NCI-H774 (cell line): ENCODE measurements at places on chromosomes 11 and 22.

DNA sequence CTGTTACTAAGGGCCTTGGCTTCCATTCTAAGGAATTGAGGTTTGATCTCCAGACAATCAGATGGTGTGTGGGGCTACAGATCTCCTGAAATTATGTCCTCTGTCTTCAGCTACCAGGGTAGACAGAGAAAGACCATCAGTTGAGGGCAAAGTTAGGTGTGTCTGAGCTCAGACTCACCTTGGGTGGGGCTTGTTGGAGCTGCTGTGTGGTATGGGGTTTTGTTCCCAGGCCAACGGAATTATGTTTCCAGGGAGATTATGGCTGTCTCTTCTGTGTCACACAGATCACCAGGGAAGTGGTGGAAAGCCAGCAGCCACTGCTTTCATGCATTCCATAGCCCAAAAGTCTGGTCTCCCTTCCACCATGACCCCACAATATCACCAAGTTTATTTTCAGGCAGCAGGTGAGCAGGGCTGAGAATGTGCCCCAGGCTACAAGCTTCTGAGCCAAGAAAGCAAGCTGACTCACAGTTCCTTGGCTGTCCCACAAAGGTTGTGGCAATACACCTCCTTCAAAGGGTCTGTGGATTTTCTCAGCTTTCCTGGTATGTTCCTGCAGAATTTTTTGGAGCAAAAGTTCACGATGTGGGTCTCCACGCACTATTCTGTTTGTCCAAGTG is 714.9 kb downstream of the LUZP2 start:
- no peak for DNase-seq

DNA sequence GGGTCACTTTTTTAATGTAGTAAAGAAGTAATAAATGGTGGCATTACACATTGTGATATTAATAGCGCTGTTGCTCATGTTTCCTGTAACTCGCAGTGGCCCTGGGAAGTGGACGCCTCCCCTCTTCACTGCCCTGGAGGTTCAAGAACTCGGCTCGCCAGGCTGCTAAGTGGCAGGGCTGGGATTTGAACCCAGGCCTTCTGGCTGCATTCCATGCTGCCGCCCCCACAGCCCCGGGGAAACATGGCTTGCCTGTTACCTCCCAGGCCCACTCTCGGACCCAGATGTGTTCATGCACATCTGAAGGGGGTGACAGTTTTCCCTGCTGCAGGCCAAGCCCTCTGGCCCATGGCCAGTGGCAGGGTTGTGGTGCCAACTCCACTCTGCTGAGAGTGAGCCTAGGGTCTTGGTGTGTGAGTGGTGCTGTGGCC is 25.0 kb upstream of the MGAT3 start:
- DNase-seq: no peak

DNA sequence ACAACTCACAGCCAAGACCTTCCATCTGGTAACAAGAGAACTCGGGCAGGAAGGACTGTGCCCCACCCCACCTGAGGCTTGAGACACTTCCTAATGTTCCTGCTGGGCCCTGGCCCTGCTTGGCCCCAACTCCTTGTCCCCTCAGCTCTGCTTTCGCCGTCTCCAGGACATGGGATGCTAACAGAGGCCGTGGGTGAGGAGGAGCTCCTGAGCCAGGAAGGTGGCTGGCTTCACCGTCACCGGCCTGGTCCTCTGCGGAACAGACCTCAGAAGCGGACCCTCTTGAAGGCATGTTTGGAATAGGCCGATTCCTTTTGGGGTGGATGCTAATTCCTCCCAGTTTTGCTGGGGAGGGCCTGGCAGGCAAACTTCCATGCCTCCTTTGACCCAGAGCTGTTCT is 154.3 kb downstream of the CACNA1I start:
- no peak for DNase-seq

DNA sequence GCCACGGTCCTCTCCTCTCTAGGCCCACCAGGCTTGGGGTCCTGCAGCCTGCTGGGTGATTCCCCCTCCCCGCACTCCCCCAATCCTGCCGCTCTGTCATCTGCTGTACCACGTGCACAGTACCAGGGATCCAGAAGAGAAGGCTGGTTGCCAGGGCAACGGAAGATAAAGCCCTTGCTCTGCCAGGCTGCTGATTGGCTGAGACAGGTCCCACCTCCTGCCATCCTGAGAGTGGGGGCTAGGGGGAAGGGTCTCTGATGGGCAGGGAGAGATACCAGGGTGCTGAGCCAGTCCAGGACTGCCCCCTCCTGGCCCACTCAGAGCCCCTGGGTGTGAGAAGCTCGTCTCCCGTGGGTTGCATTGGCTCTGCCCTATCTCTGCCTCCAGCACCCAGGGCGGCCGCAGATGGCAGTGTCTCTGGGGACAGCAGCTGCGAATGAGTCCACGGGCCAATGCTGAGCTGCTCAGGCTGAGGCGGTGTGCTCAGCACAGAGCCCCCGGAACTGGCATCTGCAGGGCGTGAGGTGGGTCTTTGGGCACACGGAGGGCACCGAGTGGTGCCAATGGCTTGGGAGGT is at the start of gene SMIM45:
TSS of gene SMIM45 (plus strand) at position 253 of the 577 bp plus-strand sequence.
- DNase-seq: no peak

- DNase-seq: no peak
Observed at GRCh38 chr11:84965484-84965883, 661.7 kb downstream of the DLG2 start.

DNA sequence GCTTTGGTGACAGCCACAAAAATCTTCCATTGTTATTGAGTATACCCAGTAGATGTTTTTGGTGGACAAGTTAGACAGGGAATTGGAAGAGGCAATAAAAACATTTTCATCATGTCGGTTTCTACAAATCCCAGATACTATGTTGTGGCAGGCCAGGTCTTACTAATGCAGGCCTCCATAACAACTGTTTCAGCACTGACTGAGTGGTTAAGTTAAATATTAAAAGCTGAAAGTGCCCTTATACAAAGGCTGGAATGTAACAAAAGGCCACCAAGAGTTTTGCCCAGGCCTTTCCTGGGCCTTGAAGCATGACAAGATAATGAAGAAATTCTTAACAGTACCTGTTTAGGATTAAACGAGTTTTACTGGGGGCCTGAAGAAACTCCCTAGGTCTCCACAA is 29.3 kb downstream of the DMC1 start:
- DNase-seq: no peak

DNA sequence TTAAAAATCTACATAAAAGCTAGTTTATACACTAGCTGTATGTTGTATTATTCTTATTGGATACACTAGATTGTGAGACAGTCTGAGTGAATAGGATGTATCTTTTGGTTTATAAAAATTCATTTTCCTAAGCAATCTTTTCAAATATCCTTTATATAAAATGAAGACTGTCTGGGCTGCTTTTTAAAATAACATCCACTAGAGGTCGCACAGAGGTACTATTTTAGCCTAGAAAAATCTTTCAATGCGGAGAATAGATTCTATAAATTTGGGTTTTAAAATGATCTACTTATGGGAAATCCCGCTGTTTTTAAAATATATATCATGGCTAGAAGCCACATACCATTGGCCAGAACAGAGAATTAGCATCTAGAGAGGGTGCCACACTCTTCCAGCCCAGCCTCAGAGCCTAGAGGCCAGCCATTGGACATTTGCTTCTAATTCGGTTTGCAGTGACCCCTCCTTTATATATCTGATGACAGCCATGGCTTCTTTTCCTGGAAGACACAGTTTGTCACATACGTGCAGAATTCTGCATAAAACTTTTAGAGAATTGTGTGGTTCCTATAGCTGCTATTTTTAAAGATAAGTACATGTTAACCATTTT is 7.3 kb downstream of the C11orf97 start:
- peak; percentile 9 for DNase-seq

GRCh38 chr11:44879432-44879831 is 71.3 kb downstream of the TP53I11 start:
- no peak for DNase-seq

GRCh38 chr11:18193010-18193409 is 20.4 kb downstream of the MRGPRX4 start:
- no peak for DNase-seq

- no peak for DNase-seq
Observed at GRCh38 chr11:12499071-12499470, 121.7 kb downstream of the PARVA start.

GRCh38 chr11:32420937-32421901 is 14.1 kb downstream of the WT1 start:
- no peak for DNase-seq

- DNase-seq: no peak
Observed at GRCh38 chr11:70566768-70567530, 168.6 kb downstream of the CTTN start.

- DNase-seq: no peak
Observed at GRCh38 chr22:37470087-37470445, 16.1 kb downstream of the MFNG start.

GRCh38 chr11:133808393-133809140 is 36.7 kb downstream of the SPATA19 start:
- no peak for DNase-seq

DNA sequence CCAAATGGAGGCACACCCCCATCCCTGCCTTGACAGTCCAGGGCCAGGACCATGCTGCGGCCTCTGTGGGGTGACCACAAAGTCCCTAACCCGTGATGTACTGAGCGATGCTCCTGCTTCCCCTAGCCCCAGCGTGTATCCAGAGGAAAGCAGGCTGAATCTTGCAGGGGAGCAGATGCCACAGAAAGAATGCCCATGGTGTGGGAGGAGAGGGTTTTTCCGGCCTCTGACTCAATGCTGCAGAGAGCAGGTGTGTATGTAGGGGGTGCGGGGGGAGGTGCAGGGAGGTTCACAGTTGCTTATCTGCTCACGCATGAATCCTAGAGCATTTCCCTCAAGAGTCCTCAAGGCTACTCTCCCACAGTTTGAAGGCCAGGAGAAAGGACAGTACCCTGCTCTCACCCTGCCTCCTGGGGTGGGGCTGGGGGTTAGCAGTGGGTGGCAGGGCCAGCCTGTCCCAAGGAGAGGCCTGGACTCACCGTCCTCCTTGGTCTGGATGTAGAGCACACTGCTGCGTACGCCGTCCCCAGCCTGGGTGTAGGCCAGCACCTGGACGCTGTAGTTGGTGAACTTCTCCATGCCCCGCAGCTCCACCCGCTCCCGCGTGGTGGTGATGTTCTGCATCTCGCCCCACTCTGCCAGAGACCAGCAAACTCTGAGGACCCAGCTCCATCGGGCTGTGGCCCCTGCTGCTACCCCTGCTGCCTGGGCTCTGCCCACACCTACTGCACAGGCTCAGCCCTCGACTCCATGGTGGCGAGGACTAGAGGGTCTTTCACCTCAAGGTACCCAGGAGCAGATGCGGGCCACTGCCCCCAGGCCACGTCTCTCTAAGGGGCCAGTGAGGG is 130.8 kb downstream of the CEP164 start:
- DNase-seq: peak; percentile 46

- DNase-seq: no peak
Observed at GRCh38 chr11:2789331-2789730, 89.5 kb upstream of the KCNQ1OT1 start.

DNA sequence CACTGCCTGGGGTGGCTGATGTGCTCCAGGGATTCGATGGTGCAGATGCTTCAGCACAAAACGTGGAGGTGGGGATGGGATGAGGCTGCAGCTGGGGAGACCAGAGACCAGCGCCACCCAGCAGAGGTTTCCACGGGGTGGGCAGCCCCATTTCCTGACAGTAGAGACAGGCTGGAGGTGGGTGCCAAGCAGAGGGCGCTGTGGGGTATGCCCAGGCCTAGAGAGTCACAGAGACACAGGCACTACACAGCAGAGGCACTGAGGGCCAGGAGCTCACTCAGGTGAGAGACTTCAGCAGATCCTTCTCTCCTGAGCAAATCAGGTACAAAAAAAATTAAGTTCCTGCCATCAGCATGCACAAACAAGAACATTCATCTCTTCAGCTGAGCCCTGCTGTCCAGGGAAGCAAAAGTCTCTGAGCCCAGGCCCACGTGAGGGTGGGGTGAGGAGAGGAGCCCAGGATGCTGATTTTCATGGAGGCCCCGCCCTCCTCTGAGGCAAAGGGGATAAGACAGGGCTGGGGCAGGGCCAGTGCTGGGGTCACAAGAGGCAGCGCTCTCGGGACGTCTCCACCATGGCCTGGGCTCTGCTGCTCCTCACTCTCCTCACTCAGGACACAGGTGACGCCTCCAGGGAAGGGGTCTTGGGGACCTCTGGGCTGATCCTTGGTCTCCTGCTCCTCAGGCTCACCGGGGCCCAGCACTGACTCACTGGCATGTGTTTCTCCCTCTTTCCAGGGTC is 53.1 kb downstream of the GGTLC2 start:
- no peak for DNase-seq

GRCh38 chr11:98589967-98590366 is 430.8 kb upstream of the CNTN5 start:
- DNase-seq: no peak

- no peak for DNase-seq
Observed at GRCh38 chr11:133347988-133348387, 184.3 kb downstream of the OPCML start.

DNA sequence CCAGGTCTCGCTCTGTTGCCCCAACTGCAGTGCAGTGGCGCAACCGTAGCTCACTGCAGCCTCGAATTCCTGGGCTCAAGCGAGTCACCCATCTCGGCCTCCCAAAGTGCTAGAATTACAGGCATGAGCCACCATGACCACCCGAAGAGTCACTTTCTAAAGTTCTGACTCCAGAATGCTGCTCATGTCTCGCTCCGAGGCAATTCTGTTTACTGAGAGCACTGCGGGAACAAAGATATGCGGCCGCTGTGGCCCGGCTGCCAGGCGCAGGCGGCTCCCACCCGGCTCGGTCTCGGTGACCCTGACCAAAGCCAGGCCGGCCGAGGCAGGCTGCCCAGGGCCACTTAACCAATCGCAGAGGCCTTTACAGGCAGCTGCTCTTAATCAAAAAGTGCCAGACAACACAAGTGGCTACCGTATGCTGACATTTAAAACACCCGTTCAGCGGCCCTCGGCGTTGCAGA is 78.7 kb downstream of the PHF21B start:
- DNase-seq: no peak

DNA sequence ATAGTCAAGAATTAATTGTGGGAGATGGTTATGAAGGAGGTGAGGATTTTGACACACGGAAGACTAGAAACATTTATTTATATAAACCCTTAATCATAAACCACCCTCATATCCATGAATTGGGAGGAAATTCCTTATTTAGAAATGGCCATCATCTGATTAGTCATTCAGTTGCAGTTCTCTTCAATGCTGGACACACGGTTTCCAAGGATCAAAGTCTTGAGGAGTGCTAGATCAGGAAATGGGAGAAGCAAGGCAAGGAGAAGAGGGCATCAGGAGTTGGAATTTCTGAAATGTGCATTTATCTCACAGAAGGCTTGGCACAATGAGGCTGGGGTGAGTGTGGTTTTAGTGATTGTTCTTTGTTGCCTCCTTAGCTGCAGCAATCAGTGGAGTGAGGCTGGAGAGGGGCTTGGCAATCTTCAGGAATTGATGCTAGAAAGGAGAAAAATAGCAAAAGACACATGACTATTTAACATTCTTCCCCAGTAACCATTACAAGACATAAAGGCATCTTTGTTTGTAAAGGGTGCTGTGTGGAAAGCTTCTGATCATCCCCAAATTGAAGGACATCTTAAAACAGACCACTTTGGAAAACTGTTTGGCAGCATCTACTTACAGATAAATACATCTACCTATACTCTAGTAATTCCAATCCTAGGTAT is 21.6 kb upstream of the GDPD4 start:
- no peak for DNase-seq

- no peak for DNase-seq
Observed at GRCh38 chr22:35873426-35873825, 155.2 kb downstream of the RBFOX2 start.

- no peak for DNase-seq
Observed at GRCh38 chr22:24803064-24803542, 2.9 kb upstream of the SGSM1 start.
